ENCODE measurements at places on chromosomes 6 and 20. TPM values are rescaled to one million over a fixed set of nuclear protein-coding genes. Genes with fewer than 3 reads are reported as not detected.

C6orf118 gene
- not detected for total RNA-seq

- DNase-seq = no peak
These were observed 85.3 kb upstream of the LY86 start for GRCh38 chr6:6503191-6503590.

GDAP1L1 gene
- total RNA-seq = not detected

TFAP2C gene
- not detected for total RNA-seq

GRCh38 chr6:126661646-126662045 is 321.7 kb downstream of the CENPW start:
- DNase-seq = no peak

- DNase-seq = peak; percentile 16
These were observed 1.1 kb downstream of the PPP1R18 start for GRCh38 chr6:30685157-30686008.

BPIFB2 gene
- total RNA-seq = not detected

NOX3 gene
- total RNA-seq = not detected
